ENCODE measurements at places on chromosomes 4 and X. TPM values are rescaled to one million over a fixed set of nuclear protein-coding genes. Genes with fewer than 3 reads are reported as not detected.

PNMA6F gene
- not detected for total RNA-seq

DOK7 gene
- total RNA-seq: not detected

MAGEA11 gene
- total RNA-seq: not detected

TMPRSS11B gene
- not detected for total RNA-seq

ASB12 gene
- not detected for total RNA-seq

MAGEA9B gene
- total RNA-seq: not detected

UCHL1 gene
- total RNA-seq: 348 TPM

FRMPD4 gene
- total RNA-seq: 1.8 TPM

CTSO gene
- total RNA-seq: 25.0 TPM

GUCY1A1 gene
- 0.29 TPM for total RNA-seq

GRCh38 chr4:30801876-30802275 is 81.7 kb downstream of the PCDH7 start:
- no peak overlapping the region for H3K4me3 ChIP-seq
- H3K4me1 ChIP-seq: no peaks in the 10 kb centered on the region
- H3K27me3 ChIP-seq: no peaks in the 10 kb centered on the region
- no peak for DNase-seq
- H3K27ac ChIP-seq: no peak overlapping the region

GRCh38 chr4:20252656-20253282 is 1.1 kb downstream of the SLIT2 start:
- H3K27me3 ChIP-seq: no peaks in the 10 kb centered on the region
- H3K4me3 ChIP-seq: peak overlapping the region; percentile 91
- peak overlapping the region; percentile 58 for H3K27ac ChIP-seq

DNA sequence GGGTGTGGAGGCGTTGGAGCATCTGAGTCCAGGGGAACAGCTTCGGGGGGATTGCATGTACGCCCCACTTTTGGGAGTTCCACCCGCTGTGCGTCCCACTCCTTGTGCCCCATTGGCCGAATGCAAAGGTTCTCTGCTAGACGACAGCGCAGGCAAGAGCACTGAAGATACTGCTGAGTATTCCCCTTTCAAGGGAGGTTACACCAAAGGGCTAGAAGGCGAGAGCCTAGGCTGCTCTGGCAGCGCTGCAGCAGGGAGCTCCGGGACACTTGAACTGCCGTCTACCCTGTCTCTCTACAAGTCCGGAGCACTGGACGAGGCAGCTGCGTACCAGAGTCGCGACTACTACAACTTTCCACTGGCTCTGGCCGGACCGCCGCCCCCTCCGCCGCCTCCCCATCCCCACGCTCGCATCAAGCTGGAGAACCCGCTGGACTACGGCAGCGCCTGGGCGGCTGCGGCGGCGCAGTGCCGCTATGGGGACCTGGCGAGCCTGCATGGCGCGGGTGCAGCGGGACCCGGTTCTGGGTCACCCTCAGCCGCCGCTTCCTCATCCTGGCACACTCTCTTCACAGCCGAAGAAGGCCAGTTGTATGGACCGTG is 2.2 kb downstream of the AR start:
- H3K4me1 ChIP-seq: no peaks in the 10 kb centered on the region
- H3K27me3 ChIP-seq: peaks cover 26% of the 10 kb centered on the region
- no peak overlapping the region for H3K27ac ChIP-seq
- no peaks in the 10 kb centered on the region for H3K36me3 ChIP-seq
- DNase-seq: peak; percentile 86
- H3K4me3 ChIP-seq: peak overlapping the region; percentile 59

DNA sequence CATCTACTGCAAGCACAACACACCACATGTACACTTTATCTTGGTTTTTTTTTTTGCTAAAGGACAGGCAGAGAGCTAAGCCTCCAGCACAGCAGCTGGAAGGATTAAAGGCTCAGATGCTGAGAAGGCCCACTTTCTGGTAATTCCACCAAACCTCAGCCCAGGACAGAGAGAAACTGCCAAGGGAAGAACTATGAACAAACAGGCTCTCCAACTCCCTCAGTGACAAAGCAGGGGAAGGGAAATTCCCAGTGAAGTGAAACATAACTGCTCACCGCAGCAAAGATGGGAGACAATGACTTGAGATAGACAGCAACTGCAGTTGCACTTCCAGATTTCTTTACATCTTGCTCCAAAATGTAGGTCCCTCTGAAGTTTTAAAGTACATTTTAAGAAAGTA is 4.8 kb downstream of the PROM1 start:
- peaks cover 58% of the 10 kb centered on the region for H3K27me3 ChIP-seq
- H3K4me1 ChIP-seq: no peaks in the 10 kb centered on the region
- no peak overlapping the region for H3K27ac ChIP-seq
- no peak for DNase-seq
- no peaks in the 10 kb centered on the region for H3K36me3 ChIP-seq

DNA sequence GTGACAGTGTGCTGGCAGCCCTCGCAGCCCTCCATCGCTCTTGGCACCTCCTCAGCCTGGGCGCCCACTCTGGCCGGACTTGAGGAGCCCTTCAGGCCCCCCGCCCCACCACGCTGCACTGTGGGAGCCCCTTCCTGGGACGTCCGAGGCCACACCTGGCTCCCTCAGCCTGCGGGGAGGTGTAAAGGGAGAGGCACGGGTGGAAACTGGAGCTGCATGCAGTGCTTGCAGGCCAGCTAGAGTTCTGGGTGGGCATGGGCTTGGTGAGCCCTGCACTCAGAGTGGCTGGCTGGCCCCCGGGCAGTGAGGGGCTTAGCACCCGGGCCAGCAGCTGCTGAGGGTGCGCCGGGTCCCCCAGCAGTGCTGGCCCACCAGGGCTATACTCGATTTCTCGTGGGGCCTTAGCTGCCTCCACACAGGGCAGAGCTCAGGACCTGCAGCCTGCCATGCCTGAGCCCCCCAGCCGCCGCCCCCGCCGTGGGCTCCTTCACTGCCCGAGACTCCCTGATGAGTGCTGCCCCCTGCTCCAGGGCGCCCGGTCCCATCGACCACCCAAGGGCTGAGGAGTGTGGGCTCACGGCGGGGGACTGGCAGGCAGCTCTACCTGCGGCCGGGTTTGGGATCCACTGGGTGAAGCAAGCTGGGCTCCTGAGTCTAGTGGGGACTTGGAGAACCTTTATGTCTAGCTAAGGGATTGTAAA is 1672.7 kb upstream of the PCDH7 start:
- no peaks in the 10 kb centered on the region for H3K4me1 ChIP-seq
- DNase-seq: no peak
- H3K4me3 ChIP-seq: no peak overlapping the region
- no peaks in the 10 kb centered on the region for H3K27me3 ChIP-seq

DNA sequence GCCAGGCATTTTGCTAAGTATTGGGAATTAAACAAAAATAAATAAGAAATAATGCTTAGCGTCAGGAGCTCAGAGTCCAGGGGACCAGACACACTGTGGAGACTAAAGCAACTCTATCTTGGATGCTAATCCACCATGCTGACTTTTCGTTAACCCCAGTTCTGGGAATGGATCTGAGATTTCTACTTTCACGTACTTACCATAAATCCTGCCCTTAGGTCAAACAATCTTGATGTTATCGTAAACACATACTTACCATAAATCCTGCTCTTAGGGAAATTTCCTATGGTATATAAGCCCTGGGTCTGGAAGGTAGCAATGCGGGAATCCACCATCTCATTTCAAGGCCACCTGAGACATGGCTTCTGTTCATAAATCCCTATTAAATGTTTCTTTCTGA is 204.5 kb upstream of the IGFBP7 start:
- H3K4me1 ChIP-seq: no peaks in the 10 kb centered on the region
- no peaks in the 10 kb centered on the region for H3K36me3 ChIP-seq
- no peak overlapping the region for H3K27ac ChIP-seq
- no peaks in the 10 kb centered on the region for H3K27me3 ChIP-seq
- DNase-seq: no peak

- peak overlapping the region; percentile 43 for H3K27ac ChIP-seq
- no peak for DNase-seq
- peaks cover 8% of the 10 kb centered on the region for H3K27me3 ChIP-seq
- H3K4me3 ChIP-seq: no peak overlapping the region
- peaks cover 24% of the 10 kb centered on the region for H3K36me3 ChIP-seq
- H3K4me1 ChIP-seq: peaks cover 37% of the 10 kb centered on the region
These were observed 641.7 kb upstream of the DIPK2B start for GRCh38 chrX:45842207-45842925.

GRCh38 chr4:76429636-76430035 is 5.4 kb upstream of the SHROOM3 start:
- no peak for DNase-seq
- no peaks in the 10 kb centered on the region for H3K4me1 ChIP-seq
- H3K4me3 ChIP-seq: no peak overlapping the region
- peaks cover 34% of the 10 kb centered on the region for H3K27me3 ChIP-seq
- H3K27ac ChIP-seq: no peak overlapping the region

GRCh38 chrX:9656871-9657270 is 108.8 kb downstream of the GPR143 start:
- no peaks in the 10 kb centered on the region for H3K27me3 ChIP-seq
- no peaks in the 10 kb centered on the region for H3K4me1 ChIP-seq
- no peaks in the 10 kb centered on the region for H3K36me3 ChIP-seq
- no peak for DNase-seq

DNA sequence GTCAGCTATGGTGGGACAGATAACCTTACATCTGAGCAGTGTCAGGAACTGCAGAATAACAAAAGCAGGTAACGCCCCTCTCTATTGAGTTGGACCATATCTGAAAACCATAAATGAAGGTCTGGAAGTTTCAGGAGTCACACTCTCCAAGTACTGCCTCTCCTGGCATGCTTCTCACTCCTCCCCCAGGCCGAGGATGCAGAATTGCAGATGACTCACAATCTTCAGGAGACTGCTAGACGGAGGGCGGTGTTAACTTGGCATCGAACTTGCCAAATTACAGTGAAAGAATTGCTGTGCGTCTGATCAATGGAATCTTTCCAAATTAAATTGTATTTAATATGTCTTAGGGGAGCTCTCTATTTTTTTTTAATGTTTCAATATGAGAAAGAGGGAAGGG is 67.1 kb upstream of the TRIM2 start:
- peaks cover 2% of the 10 kb centered on the region for H3K27me3 ChIP-seq
- H3K4me3 ChIP-seq: no peak overlapping the region
- peaks cover 36% of the 10 kb centered on the region for H3K4me1 ChIP-seq

- DNase-seq: no peak
- no peaks in the 10 kb centered on the region for H3K27me3 ChIP-seq
- no peak overlapping the region for H3K4me3 ChIP-seq
- no peaks in the 10 kb centered on the region for H3K4me1 ChIP-seq
These were observed 267.4 kb downstream of the ANK2 start for GRCh38 chr4:113316879-113317278.

GRCh38 chrX:102745513-102745856 is 24.9 kb downstream of the GPRASP3 start:
- DNase-seq: no peak
- no peak overlapping the region for H3K27ac ChIP-seq
- no peaks in the 10 kb centered on the region for H3K4me1 ChIP-seq
- no peaks in the 10 kb centered on the region for H3K36me3 ChIP-seq
- peaks cover 2% of the 10 kb centered on the region for H3K27me3 ChIP-seq
- H3K4me3 ChIP-seq: peak overlapping the region; percentile 73

DNA sequence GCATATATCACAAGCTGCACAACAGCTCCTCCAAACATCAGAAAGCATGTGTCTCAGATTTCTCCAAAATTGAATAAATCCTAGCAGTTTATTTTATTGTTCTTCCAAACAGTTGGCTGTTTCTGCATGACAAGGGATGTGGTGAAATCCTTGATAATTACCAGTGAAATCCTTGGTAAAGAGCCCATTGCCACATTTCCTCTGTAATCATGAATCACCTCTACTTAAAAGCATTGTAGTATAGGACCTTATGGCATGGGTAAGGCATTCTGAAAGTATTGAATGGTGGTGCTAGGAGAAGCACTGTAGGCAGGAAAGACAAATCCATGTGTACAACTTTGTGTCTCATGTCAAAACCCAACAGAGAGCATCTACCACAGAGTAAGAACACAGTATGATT is 135.8 kb upstream of the NDST3 start:
- H3K4me1 ChIP-seq: no peaks in the 10 kb centered on the region
- H3K36me3 ChIP-seq: no peaks in the 10 kb centered on the region
- no peaks in the 10 kb centered on the region for H3K27me3 ChIP-seq
- no peak overlapping the region for H3K4me3 ChIP-seq

DNA sequence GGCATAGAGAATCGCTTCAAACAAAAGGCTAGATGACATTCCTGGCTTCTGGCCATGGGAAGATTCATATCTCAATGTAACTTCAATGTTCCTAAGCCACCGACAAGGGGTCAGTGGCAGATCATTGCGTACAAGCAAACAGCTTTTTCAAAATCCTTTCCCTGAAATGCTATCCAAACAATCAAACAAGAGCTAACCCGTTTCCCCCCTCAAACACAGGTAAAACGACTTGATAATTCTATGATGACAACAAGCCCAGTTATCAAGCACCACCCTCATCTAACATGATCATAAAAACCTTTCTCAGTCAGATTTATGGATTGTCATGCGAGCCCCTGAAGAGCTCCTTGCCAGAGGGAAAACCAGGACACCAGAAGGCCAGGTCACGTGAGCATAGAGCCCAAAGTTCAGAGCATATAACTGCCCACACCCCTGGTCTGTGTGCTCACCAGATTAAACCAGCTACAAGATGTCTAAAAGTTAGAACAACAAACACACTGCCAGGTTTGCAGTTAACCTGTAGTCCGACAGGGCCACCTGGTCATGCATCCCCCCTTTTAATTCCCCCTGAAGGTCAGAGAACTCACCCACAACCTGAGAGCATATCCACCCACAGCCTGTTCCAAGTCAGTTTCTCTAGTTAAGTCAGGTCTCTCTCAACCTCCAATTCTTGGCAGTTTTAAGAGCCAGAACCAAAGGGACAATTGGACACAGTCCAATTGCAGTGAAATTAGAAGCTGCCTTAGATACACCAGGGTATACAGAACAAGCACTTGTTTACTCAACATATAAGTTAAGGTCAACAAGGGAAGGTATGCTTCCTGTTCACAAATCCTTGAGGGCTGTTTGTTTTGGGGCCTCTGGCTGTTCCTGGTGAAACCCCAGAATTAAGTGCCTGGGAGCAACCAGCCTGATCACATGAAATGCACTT is 248.1 kb upstream of the PPARGC1A start:
- H3K27ac ChIP-seq: no peak overlapping the region
- no peak overlapping the region for H3K4me3 ChIP-seq
- H3K27me3 ChIP-seq: peaks cover 5% of the 10 kb centered on the region

- no peak overlapping the region for H3K4me3 ChIP-seq
- H3K36me3 ChIP-seq: no peaks in the 10 kb centered on the region
- no peak for DNase-seq
- no peaks in the 10 kb centered on the region for H3K27me3 ChIP-seq
- no peaks in the 10 kb centered on the region for H3K4me1 ChIP-seq
- H3K27ac ChIP-seq: no peak overlapping the region
These were observed 56.6 kb downstream of the BRCC3 start for GRCh38 chrX:155127940-155128339.

DNA sequence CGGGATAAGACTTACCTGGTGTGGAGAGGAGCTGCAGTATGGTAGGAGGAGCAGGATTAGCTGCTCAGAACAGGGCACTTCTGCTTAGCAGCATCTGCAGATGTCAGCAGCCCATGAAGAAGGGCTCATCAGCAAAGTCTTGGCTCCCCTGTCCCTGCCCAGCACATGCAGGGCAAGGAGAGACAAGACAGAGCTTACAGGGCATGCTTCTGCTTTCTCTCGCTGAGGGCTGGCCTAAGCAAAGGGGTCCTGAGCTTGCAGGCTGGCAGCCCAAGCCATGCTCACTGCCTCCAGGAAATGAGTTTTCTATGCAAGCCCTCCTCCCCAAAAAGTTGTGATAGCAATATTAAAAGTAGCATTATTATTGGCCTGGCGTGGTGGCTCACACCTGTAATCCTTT is 39.5 kb upstream of the TAPT1 start:
- peaks cover 16% of the 10 kb centered on the region for H3K4me1 ChIP-seq
- H3K27me3 ChIP-seq: no peaks in the 10 kb centered on the region
- H3K36me3 ChIP-seq: no peaks in the 10 kb centered on the region
- DNase-seq: no peak
- no peak overlapping the region for H3K4me3 ChIP-seq
